Left ventricle myocardium inferior (tissue), 1 donor: ENCODE measurements at places on chromosomes 3 and 15.

DNA sequence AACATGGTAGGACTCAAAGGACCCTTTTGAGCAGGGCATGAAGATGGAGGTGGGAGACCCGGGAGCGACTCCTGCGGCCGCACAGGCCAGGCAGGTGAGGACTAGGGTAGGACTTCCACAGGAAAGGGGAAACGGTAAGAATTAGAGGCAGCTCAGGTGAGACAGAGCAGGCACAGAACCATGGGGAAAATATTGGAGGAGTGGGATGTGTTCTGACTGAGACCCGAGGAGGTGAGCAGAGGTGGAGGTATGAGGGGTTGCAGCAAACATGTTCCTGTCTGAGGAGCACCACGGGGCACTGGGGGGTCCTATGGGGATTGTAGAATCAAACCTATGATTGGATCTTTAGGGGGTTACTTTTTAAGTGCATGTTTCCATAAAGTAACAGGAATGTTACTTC lies 1.4 kb upstream of the ISG20 start:
- no peak for DNase-seq

- no peak for DNase-seq
Measured at GRCh38 chr3:63809607-63810006, 9.5 kb upstream of the C3orf49 start.

- DNase-seq: no peak
Measured at GRCh38 chr15:83106994-83107840, at the start of gene TM6SF1. Gene TM6SF1, plus strand, starts transcription at chr15:83107645. Its CDS starts 36 bp downstream, at chr15:83107681.

GRCh38 chr3:13028010-13028821 lies 45.0 kb downstream of the IQSEC1 start:
- DNase-seq: no peak

DNA sequence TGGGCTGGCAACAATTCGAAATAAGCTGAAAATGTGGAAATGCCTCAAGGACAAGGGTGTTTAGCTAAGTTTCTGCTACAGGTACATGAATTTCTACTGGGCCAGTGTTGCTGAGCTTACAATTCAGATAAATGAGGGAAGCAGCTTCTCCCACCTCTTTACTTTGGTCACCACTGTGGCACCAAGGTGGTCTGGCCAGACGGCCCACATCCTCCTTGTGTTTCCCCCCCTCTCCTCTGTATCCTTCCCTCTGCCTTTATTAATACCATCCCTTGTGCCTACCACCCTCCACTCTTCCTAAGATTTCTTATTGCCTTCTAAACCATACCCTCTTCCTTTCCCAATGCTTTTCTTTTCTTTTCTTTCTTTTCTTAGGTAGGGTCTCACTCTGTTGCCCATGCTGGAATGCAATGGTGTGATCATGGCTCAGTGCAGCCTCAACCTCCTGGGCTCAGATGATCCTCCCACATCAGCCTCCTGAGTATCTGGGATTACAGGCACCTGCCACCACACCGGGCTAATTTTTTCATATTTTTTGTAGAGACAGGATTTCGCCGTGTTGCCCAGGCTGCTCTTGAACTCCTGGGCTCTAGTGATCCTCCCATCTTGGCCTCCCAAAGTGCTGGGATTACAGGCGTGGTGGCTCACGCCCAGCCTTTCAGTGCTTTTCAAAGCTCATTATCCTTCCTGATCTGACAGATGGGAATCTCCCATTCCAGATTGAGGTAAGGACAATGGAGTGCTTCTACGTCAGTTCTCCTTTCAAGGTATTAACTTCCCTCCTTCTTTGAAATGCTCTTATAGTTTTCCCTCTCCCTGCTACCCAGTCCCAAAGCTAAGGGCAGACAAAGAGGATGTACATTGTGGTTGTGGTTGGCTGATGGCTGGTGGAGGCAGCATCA lies 14.8 kb downstream of the ANXA2 start:
- DNase-seq: no peak

DNA sequence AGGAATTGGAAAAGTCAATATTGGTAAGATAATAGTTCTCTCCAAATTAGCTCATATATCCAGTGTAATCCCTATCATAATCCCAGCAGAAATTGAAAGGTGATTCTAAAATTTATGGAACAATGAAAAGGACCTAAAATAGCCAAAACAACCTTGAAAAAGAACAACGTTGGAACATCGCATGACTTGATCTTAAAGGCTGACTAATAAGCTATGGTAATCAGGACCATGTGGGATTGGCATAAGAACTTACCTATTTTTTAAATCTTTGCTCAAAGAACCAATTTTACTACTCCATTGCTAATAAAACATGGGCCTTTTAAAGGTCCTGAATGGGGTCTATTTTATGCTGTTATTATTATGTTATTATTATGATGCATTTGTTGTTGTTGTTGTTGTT lies 40.9 kb downstream of the B3GNT5 start:
- DNase-seq: no peak

DNA sequence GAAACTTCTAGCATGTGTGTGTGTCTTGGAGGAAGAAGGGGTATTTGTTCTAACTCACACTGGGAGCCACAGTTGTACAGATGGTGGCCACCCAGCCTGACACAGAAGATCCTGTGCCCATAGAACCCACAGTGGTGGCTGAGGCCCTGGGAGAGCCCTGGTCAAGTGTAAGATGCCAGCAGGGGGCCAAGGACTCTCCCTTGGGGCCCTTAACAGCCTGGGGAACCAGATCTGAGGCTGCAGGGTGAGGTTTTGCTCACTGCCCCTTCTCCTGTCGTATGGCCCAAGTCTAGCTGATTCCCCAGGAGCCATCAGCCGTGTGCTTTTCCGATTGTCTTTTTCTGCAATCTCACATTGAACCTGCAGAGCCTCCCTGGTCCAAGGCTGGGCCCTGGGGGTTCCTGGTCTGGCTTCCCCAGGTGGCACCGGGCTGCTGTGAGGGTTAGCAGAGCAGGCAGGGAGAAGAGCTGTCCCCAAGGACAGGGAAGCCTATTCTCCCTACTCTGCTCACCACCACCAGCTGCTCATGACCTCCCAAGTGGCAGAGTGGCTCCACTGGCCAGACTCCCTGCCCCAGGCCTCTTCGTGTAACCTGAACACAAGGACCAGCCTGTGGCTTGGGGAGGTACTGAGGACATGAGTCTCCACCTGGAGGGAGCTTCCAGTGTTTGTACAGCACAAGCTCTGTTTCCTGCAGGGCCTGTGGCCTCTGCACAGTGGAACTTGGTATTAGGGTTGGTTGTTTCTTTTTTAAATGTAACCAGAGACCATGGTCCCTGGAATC lies 51.9 kb downstream of the CA12 start:
- no peak for DNase-seq

DNA sequence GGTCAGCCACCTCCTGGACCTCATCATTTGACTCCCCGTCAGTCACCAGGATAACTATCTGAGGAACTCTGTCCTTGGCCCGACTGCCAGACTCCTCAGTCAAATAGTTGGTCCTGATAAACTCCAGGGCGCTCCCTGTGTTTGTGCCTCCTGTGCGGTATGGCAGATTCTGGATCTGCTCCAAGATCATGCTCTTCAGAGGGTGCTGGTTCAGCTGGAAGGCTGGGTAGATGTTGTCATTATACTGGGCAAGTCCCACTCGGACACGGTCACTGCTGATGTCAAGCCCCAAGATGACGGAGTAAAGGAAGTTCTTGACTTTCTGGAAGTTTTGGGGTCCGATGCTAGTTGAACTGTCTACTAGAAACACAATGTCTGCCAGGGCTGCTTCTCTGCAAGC lies 31.1 kb upstream of the CAPN7 start:
- DNase-seq: no peak

DNA sequence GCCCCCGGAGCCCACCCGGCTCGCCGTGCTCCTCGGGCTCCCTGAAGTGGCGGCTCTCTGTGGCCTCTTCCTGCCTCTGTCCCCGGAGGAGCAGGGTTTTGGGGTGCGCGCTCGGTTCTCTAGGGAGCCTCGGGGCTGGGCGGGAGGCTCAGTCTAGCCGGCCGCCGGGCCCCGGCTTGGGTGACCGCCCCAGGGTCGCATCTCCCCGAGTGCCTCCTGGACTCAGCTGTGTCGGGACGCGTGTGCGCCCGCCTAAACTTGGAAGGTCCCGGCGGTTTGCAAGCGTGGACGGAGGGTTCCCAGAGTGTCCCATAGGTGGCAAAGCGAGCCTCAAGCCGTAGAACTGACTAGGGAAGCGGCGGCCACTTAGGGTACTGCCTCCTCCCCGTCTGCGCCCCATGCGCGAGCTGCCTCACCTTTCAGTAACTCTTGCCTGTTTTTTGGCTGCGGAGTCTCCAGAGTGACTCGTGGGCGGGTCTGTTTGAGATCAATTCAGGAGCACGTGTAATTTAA lies 601 bp downstream of the ACTL6A start:
- peak; percentile 52 for DNase-seq

DNA sequence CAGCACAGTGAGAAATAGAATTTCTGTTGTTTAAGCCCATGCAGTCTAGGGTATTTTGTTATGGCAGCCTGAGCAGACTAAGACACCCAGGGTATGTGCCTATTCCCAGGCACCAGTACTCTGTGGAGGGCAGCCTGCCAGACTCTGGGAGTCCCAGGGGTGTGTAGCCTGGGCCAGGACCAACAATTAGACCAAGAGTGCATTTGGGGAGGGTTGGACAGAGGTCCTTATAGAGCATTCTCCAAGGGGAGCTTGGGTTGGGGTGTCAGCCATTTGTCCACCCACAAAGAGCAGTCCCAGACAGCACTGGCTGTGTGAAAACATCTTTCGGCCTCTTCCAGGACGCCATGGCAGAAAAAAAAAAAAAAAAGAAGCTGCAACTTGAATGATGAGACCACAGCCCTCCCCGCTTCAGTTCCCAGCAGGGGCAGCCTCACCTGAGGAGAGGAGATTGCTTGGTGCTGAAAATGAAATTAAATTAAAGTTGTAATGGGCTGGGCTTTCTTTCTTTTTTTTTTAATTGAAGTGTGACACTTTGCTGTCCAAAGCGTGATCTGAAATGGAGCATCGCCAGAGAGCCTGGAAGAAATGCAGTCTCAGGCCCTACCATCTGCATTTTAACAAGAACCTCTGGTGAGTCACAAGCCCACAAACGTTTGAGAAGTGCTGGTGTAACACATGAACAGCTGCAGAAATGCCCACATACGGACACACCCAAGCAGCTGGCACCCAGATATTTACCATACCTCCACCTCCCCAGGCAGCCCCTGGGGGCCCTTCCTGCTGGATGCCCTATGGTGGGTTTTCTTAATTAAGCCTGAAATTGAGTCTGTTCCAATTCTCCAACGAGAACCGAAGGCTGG lies 21.3 kb upstream of the CAV3 start:
- no peak for DNase-seq

- no peak for DNase-seq
Measured at GRCh38 chr3:39405687-39406367, 693 bp upstream of the RPSA start.

DNA sequence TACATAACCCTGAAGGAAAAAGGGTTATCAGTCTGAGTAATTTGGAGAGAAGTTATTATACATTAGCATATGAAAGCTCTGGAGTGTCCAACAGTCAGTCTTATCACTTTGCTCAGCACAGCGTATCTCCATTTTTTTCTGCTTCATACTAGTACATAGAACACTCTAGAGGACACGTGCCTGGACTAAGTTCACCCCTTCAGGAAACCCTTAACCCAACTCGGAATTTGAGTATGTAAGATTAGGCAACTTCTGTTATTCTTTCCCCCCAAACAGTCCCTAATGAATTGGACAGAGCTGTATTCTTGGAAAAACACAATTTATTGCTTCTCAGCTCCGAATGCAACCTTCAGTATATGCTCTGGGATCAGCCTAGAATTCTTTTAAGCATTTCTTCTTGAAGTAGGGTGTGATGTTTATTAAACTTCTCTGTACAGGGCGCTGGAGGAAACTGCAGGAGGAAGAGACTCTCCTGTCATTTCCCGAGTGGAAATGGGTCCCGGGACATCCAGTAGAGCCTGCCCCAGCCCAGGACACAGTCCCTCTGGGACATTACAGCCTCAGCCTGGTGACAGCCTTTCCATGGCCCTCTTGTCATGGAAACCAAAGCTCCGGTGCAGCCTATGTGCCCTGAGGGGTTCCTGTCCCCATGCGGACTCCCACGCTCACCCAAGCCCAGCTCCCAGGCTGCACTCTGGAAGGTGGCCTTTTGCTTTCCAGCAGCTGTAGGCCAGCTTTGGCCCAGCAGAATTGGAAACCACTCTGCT lies 37.3 kb upstream of the CMTM8 start:
- peak; percentile 33 for DNase-seq

- no peak for DNase-seq
Measured at GRCh38 chr15:77059786-77060361, 11.0 kb downstream of the TSPAN3 start.

- no peak for DNase-seq
Measured at GRCh38 chr15:40054605-40054854, 15.5 kb upstream of the SRP14 start.

DNA sequence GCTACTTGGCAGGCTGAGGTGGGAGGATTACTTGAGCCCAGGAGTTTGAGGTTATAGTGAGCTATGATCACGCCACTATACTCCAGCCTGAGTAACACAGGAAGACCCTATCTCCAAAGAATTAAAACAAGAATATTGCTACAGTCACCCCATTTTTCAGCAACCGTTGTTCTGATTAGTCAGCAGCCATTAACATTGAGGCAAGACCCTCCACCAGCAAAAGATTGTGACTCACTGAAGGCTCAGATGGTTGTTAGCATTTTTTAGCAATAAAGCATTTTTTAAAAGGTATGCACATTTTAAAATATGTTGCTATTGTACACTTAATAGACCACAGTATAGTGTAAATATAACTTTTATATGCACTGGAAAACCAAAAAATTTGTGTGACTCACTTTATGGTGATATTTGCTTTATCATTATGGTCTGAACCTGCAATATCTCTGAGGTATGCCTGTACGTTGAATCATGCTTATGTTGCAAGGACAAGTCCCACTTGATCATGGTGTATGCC lies 492.6 kb downstream of the SQOR start:
- DNase-seq: no peak

- no peak for DNase-seq
Measured at GRCh38 chr3:80238152-80238551, 470.4 kb upstream of the ROBO1 start.

- no peak for DNase-seq
Measured at GRCh38 chr3:155228676-155229075, 64.8 kb downstream of the STRIT1 start.

GRCh38 chr3:144865948-144866347 lies 894.3 kb downstream of the DIPK2A start:
- no peak for DNase-seq

- DNase-seq: no peak
Measured at GRCh38 chr15:78565951-78566774, 843 bp downstream of the CHRNA5 start.

DNA sequence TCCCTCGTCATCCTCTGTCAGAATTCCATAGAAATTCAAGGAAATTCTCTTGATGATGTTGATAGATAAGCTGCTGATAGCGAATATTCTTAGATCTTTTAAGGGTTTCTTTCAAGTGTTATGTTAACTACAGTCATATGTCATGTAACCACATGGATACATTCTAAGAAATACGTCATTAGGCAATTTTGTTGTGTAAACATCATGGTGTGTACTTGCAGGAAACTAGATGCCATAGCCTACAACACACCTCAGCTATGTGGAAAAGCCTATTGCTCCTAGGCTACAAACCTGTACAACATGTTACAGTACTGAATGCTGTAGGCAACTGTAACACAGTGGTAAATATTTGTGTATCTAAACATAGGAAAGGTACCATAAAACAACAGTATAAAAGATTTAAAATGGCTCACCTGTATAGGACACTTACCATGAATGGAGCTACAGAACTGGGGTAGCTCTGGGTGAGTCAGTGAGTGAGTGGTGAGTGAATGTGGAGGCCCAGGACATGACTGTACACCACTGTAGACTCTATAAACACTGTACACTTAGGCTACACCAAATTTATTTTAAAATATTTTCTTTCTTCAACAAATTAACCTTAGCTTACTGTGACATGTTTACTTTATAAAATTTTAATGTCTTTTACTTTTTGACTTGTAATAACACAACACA lies 34.6 kb downstream of the GLDN start:
- no peak for DNase-seq
